ENCODE measurements at places on chromosomes 16 and 17. TPM values are rescaled to one million over a fixed set of nuclear protein-coding genes. Genes with fewer than 3 reads are reported as not detected.

The KRT31 gene
- 0.15 TPM for polyA plus RNA-seq

The CRYM gene
- polyA plus RNA-seq = 4.3 TPM

The TMC6 gene
- 19.9 TPM for polyA plus RNA-seq

The CDT1 gene
- 13.9 TPM for polyA plus RNA-seq

DNA sequence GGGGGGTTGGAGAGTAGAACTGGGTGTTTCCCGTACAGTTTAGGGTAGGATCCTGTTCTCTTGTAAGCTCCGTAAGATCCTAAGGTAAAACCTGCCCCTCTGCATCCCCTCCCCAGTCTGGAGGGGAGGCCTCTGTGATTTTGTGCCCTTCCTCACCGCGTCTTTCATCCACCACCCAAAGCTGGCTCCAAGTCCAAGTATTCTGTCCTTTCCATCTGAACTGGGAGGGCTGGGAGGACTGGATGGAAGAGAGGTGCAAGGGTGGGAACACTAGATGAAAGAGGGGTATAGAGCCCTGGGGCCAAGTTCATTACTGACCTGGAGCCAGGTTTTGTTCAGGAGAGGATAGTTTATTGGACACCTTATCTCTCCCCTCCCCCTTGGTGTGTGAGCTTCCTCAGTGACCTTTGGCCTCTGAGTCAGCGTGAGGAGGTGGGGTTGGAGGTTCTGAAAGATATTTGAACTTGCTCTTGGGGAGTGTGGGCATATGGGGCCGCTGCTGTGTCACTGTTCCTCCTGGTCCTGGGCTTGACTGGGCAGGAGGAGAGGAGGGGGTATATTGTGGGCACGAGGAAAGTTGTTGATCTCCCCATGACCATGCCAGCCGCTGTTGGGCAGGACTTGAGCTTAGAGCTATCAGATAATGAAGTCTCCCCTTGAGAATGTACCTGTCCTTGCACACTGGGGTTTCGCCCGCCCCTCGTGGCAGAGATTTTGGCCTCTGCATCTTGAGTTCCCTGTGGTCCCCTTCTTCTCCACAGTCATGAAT is 1.6 kb downstream of the LASP1 start:
- no peaks in the 10 kb centered on the region for H3K27me3 ChIP-seq
- H3K36me3 ChIP-seq = peaks cover 12% of the 10 kb centered on the region

GRCh38 chr17:76337413-76337777 is 16.3 kb downstream of the PRPSAP1 start:
- DNase-seq = no peak
- H3K27ac ChIP-seq = no peak overlapping the region
- peaks cover 15% of the 10 kb centered on the region for H3K36me3 ChIP-seq
- H3K4me1 ChIP-seq = no peaks in the 10 kb centered on the region

DNA sequence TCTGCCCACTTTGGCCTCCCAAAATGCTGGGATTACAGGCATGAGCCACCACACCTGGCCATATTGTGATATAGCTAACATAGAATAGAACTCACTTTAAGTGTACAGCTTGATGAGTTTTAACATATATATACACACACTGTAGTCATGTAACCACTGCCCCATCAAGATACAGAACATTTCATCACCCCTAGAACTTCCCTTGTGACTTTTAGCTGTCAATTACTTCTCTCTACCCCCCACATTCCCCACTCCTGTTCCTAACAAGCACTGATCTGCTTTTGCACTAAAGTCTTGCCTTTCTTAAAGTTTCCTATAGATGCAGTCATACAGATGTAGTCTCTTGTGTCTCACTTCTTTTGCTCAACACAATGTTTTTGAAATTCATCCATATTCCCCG is 93.1 kb downstream of the PITPNC1 start:
- no peak overlapping the region for H3K4me3 ChIP-seq
- peaks cover 36% of the 10 kb centered on the region for H3K4me1 ChIP-seq
- H3K27ac ChIP-seq = no peak overlapping the region
- H3K36me3 ChIP-seq = no peaks in the 10 kb centered on the region
- DNase-seq = no peak

All from spinal cord (tissue), 10 donors.